ENCODE measurements at places on chromosomes 12 and 14. TPM values are rescaled to one million over a fixed set of nuclear protein-coding genes. Genes with fewer than 3 reads are reported as not detected.

DNA sequence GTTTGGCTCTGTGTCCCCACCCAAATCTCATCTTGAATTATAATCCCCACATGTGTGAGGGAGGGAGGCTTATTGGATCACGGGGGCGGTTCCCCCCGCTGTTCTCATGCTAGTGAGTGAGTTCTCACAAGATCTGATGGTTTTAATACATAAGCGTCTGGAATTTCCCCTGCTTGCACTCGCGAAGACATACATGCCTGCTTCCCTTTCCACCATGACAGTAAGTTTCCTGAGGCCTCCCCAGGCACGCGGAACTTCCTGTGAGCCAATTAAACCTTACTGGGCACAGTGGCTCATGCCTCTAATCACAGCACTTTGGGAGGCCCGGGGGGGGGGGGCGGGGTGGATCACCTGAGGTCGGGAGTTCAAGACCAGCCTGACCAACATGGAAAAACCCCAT is 60.8 kb downstream of the R3HDM2 start:
- DNase-seq, result no peak

- DNase-seq, result no peak
Observed at GRCh38 chr14:77832297-77832696, 32.4 kb downstream of the ADCK1 start.

GRCh38 chr14:52313462-52313861 is 650 bp upstream of the PTGER2 start:
- no peak for DNase-seq

DNA sequence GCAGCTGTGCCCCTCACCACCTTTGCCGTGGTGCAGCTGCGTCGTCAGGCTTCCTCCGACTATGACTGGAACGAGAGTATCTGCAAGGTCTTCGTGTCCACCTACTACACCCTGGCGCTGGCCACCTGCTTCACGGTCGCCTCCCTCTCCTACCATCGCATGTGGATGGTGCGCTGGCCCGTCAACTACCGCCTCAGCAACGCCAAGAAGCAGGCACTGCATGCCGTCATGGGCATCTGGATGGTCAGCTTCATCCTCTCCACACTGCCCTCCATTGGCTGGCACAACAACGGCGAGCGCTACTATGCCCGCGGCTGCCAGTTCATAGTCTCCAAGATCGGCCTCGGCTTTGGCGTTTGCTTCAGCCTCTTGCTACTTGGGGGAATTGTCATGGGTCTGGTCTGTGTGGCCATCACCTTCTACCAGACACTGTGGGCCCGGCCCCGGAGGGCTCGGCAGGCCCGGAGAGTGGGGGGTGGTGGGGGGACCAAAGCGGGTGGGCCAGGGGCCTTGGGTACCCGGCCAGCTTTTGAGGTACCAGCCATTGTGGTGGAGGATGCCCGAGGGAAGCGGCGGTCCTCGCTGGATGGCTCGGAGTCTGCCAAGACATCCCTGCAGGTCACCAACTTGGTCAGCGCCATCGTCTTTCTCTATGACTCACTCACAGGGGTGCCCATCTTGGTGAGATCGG is 2.6 kb downstream of the GPR162 start:
- peak; percentile 73 for DNase-seq

DNA sequence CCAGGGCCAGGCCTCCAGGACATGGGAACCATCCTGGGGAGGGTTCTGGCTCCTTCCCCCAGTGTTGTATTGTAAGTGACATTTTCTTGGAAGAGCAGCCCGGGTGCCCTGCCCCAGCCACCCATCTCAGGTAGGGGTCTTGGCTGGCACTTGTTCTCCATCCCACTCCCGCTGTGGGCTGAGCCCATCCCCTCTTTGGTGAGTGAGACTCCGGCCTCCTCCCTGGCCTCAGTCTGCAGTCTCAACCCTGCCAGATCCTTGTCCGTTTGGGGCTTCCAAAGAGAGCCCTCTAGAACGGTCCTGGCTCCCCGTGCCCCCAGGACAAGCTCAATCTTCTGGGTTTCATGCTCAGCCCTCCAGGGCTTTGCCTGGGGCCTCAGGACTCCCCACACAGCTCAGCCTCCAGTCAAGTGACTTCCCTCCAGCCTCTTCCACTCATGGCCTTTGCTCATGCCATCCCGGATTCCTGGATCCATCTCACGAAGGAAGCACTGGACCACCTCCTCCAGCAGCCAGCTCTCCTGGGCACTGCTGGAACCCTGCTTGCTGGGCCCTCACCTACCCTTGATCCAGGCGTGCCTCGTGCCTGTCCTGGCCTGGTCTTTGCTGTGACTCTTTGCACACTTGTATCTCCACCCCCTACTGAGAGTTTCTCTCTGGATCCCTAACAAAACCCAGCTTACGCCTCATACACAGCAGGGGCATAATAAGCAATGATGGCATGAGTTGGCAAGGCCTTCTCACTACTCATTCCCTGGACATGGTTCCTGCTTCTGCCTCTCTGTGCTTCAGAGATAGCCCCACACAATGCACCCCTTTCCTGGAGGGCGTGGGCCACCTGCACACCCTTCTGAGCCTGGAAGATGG is 297.4 kb upstream of the RTL1 start:
- DNase-seq, result no peak

DNA sequence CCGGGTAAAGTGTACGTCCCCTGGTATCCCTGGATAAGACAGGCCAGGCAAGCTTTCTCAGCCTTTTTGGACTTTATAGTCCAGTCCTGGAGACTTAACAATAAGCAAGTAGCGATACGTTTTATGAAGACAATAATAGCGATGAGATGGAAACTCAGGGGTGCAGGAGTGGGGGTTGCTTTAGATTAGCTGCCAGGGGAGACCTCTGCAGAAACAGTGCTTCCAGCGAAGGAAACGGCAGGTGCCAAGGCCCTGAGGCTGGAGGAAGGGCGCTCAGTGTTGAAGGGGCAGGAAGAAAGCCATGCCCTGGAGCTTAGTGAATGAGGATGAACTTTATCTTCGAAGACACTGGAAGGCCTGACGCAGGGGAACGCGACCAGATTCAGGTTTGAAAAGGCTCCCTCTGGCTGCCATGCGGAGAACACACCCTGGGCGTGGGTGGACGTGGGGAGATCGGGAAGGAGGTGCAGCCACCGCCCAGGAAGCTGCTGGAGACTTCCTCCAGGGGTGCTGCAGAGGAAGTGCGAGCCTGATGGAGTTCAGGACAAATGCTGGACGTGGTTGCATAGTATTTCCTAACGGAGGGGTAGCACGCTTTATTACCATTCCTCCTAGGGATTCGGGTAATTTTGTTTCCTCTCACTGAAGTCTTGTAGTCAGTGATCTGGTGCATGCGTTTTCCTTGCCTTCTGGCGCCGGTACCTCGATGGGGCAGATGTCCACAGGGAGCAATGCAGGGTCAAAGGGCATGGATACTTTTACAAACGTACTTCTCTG is 26.1 kb upstream of the UBC start:
- DNase-seq, result peak; percentile 87

- DNase-seq, result no peak
Observed at GRCh38 chr14:83173687-83174086, 1640.0 kb upstream of the SEL1L start.

DNA sequence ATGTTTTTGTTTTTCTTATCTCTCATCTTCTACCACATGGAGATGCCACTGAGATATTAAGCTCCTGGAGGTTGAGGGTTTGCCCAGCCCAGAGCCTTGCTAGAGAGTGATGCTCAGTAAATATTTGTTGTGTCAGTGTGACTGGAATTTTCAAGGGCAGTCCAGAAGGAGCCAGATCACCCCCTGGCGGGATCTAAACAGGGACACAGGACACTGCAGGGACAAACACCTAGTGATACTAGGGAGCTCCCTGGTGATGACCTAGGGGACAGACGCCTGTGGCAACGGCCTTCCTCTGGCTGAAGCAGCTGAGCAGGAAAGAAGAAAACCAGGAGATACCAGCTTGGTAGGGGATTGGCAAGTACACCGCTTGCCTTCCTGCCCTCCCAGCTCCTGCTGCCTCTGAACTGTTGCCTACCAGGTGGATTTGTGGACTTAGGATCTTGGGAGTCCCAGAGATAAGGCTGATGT is 714.4 kb upstream of the TBX3 start:
- DNase-seq, result no peak

GRCh38 chr12:116498471-116498870 is 60.7 kb upstream of the MAP1LC3B2 start:
- no peak for DNase-seq

DNA sequence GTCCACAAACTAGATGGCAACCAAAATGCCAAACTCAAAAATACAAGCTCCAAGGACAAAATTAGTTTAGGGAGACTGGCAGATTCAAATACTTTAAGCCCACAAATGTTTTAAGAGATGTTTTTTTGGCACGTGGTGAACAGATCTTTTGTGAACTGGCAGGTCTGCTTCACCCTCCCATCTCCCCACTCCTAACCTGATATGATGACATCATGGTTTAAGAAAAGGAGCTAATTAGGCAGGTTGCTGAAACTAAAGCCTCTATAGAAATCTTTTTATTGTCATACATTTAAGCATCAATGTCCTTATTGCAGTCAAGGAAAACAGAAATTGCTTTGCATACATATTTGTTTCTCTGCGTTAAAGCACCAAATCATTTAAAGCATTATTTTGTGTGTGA is 5.8 kb downstream of the LRIG3 start:
- no peak for DNase-seq

MYH7 gene
- total RNA-seq, result not detected

PDZRN4 gene
- total RNA-seq, result not detected

Measured in G401 (cell line).